ENCODE measurements at places on chromosomes 1 and 21.

- DNase-seq, result no peak
Measured at GRCh38 chr21:46084709-46085108, 13.2 kb upstream of the COL6A2 start.

DNA sequence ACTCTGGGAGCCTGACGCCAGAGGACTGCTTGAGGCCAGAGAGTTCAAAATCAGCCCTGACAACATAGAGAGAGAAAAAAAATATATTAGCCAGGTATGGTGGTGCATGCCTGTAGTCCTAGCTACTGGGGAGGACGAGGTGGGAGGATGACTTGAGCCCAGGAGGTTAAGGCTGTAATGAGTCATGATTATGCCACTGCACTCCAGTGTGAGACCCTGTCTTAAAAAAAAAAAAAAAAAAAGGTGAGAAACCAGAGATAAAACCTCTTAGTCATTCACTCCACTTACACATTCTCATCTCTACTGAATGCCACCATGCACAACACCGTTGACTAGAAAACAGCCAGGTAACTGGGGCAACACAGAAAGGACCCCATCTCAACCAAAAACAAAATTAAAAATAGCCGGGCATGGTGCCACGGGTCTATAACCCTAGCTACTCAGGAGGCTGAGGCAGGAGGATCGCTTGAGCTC, 178.1 kb downstream of the SLC45A1 start:
- no peak for DNase-seq

- DNase-seq, result no peak
Measured at GRCh38 chr1:171654201-171654941, 1.9 kb upstream of the MYOC start.

DNA sequence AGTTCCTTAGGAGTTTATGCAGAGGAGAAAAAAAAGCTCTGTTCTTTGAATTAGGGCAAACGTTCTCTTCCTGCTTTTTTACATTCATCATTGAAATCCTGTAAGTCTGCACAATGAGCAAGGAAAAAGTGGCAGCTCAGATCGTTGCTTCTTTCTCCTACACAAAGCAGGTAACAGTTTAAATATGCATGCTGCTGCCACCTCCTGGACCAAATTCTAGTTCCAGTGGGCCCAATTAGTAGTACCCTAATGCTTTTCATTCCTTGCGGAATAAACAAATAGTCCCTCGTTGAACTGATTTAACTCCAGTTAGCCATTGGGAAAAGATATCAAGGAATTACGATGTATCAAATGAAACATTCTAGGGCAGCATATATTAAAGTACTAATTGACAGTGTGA, 20.1 kb downstream of the YTHDF2 start:
- DNase-seq, result no peak

GRCh38 chr1:10672343-10673050, 123.9 kb downstream of the CASZ1 start:
- DNase-seq, result no peak

- no peak for DNase-seq
Measured at GRCh38 chr1:150028322-150028721, 17.8 kb upstream of the OTUD7B start.
